ENCODE measurements at places on chromosomes 1 and 21. TPM values are rescaled to one million over a fixed set of nuclear protein-coding genes. Genes with fewer than 3 reads are reported as not detected.

The SEC16B gene
- total RNA-seq: 1.2 TPM

The AUNIP gene
- total RNA-seq: 2.6 TPM

The CFAP410 gene
- 11.0 TPM for total RNA-seq

The ICOSLG gene
- total RNA-seq: 0.37 TPM

The ANXA9 gene
- 0.37 TPM for total RNA-seq

The HSF2BP gene
- 0.73 TPM for total RNA-seq

The SAMD11 gene
- 0.20 TPM for total RNA-seq

The PLD5 gene
- total RNA-seq: not detected

The WDR77 gene
- total RNA-seq: 57.1 TPM

The KDF1 gene
- total RNA-seq: not detected

The CELA3B gene
- not detected for total RNA-seq

The ZMYM4 gene
- 42.4 TPM for total RNA-seq

The ATAD3C gene
- not detected for total RNA-seq

The FAM89A gene
- total RNA-seq: 4.1 TPM

The AGMAT gene
- 2.9 TPM for total RNA-seq

The DCST2 gene
- not detected for total RNA-seq

The RHD gene
- under 0.01 TPM for total RNA-seq

The AZIN2 gene
- total RNA-seq: 10.3 TPM

The PGLYRP4 gene
- not detected for total RNA-seq

The KRTAP6-2 gene
- total RNA-seq: not detected

The LCE1D gene
- total RNA-seq: not detected

The CD1E gene
- total RNA-seq: not detected

The OR2T33 gene
- total RNA-seq: not detected

The RHOU gene
- 0.37 TPM for total RNA-seq

The MROH9 gene
- not detected for total RNA-seq

The RCSD1 gene
- total RNA-seq: 0.20 TPM

The CLCNKA gene
- total RNA-seq: not detected

The TMEM82 gene
- total RNA-seq: not detected

The CYP4X1 gene
- total RNA-seq: 0.20 TPM

The TRIM45 gene
- total RNA-seq: 0.73 TPM

The NES gene
- 23.9 TPM for total RNA-seq

The OR2M3 gene
- not detected for total RNA-seq

The PKP1 gene
- under 0.01 TPM for total RNA-seq

The SMCP gene
- not detected for total RNA-seq

The SPATA46 gene
- not detected for total RNA-seq

The CR1L gene
- not detected for total RNA-seq

The ECM1 gene
- total RNA-seq: 26.8 TPM

The RGS18 gene
- not detected for total RNA-seq

The CD53 gene
- not detected for total RNA-seq

The CYYR1 gene
- not detected for total RNA-seq

The CLDN8 gene
- not detected for total RNA-seq

The APOBEC4 gene
- total RNA-seq: not detected

The MYOM3 gene
- under 0.01 TPM for total RNA-seq

The OR2L5 gene
- not detected for total RNA-seq

The UBE2G2 gene
- total RNA-seq: 92.7 TPM

The PRRX1 gene
- 523 TPM for total RNA-seq

The KCNJ9 gene
- under 0.01 TPM for total RNA-seq

The GBP6 gene
- not detected for total RNA-seq

The TOR3A gene
- 30.1 TPM for total RNA-seq

The UROD gene
- total RNA-seq: 112 TPM
